ENCODE measurements at places on chromosomes 16 and 17.
A peak's percentile ranks its signal among the peaks of the same experiment; 100 is the strongest.

- DNase-seq: no peak
Observed at GRCh38 chr17:48489781-48490180, 41.0 kb downstream of the HOXB1 start.

DNA sequence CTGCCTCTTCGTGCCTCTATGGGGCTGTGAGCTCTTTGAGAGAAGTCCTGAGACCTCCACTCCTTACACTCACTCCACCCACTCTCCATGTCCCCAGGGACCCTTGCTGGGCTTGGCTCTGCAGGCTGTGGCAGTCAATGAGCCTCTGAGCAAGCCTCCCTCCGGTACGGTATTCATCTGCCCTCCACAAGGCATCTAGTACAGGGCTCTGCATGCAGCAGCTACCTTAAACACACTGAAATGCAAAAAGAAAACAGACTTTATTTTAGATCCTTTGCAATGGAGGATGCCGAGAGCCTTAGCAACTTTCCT lies 38.9 kb upstream of the SMPD3 start:
- DNase-seq: no peak

GRCh38 chr16:16191493-16192167 lies 31.7 kb downstream of the ABCC6 start:
- no peak for DNase-seq

- DNase-seq: no peak
Observed at GRCh38 chr16:70649300-70649699, 2.9 kb downstream of the IL34 start.

GRCh38 chr17:12599186-12599920 lies 66.3 kb upstream of the MYOCD start:
- DNase-seq: no peak

DNA sequence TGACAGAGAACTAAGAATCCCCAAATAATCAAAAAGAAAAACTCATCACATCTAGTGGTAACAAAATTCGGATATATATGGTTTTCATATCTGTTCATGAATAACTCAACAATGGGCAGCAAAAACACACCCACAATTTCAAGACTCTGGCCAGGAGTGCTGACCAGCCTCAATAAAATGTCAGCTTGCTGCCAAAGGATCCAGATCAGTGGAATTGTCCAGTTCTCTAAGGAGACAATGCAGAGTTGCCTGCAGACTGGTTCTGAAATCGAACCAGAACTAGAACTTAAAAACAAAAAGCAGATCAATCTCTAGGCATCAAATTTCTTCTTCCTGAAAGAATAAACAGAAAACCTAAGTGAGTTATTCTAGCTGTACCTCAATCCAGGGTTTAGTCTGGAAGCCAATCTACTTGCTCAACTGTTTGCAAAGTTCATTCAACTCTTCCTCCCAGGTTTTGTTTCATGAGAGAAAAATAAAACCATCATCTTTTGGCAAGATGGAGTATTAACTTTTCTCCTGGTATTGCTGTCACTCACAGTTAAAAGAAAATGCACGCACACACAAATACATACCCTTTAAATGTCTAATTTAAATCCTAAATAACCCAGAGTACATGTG lies 61.0 kb downstream of the CFDP1 start:
- no peak for DNase-seq

DNA sequence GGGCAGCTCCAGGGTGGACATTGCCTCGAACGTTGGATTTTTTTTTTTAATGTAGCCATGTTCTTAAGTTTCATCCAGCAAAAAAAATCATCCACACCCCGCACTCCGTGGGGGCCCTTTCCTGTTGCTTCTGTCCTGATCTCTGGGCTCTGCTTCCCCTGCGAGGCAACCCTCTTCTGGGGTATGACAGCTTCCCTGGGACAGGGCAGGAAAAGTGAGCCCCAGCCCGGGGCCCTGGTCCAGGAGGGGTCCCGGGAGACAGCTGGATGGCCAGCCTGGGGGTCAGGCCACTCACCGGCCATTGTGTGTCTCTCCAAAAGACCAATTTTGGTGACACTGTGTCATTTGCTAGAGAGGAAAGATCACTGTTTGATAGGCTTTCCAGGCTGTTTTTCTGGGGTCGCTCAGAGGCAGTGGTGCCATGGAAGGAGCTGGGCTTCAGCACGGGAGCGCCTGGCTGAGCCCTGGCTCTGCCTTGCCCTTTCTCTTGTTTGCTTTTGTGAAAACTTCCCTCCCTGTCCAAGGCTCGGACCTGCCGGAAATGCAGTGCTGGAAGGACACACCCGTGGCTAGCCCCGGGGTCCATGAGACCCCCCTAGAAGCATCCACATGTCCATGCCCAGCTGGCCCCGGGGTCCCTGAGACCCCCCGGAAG lies 41.0 kb upstream of the CHMP6 start:
- DNase-seq: no peak

- DNase-seq: peak; percentile 69
Observed at GRCh38 chr16:1413684-1414531, 596 bp downstream of the UNKL start.

GRCh38 chr16:73794994-73795393 lies 501.6 kb upstream of the PSMD7 start:
- DNase-seq: no peak

GRCh38 chr17:58092797-58093385 lies 9.7 kb downstream of the DYNLL2 start:
- DNase-seq: no peak

DNA sequence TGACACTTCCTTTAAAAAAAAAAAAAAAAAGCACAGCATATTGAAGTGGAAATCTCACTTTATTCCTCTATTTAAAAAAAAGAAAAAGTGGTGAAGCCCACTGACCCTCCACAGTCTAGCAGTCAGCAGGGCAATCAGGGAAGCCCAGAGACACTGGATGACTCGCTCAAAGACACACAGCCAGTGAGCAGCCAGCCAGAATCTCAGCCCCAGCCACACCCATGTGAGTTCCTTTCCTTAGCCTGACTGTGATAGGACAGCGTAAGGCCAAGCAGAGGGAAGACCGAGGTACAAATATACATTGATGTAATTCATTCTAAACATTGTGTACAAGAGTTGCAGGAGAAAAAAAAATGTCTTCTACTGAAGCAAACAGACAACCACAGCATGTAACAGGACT lies 22.5 kb downstream of the XPO6 start:
- DNase-seq: no peak

- no peak for DNase-seq
Observed at GRCh38 chr16:66706506-66706880, 9.9 kb upstream of the CMTM4 start.

DNA sequence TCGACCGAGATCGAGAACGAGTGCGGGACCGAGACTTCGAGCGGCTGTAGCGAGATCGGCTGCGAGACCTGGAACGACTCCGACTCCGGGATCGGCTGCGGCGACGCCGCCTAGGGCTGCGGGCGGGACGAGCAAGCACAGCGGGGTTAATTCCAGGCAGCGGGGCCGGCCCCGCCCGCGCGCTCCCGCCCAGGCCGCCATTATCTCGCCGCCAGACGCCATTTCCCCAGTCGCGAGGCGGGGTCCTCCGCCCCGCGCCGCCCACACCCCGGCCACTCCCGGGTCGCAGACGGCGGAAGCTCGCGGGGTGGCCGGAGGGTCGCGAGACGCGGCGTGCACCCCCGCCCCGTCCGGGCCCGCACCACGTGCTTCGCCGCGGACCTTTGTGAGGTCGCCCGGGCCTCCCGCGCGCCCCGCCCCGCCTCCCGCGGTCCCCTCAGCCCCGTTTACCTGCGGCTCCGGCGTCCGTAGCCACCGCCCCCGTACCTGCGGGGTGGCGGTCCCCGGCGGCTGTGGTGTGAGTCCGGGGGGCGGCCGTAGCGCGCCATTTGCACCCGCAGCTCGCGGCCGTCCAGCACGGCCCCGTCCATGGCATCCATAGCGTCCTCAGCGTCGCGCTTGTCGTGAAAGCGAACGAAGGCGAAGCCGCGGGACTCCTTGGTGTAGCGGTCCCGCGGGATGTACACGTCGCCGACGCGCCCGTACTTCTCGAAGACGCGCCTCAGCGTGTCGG lies 616 bp downstream of the SRSF2 start:
- DNase-seq: peak; percentile 61

DNA sequence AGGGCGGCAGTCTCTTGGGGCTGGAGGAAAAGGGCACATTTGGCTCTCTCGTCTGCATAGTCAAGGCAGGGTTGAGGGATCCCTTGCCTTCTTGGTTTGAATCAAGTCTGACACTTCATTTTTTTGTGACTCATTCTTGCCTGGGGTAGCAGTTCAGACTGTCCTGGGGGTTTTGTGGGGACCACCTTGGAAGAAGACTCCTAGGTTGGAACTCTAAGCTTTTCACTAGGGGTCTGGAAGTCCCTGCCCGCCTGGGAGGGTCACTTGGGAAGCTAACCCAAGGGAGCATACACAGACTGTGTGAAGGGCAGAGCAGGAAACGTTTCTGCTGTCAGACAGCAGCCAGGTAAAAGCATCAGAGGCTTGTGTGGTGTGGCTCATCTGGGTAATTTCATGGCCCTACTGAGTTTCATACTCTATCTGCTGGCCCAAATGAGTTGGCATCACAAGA lies 11.3 kb downstream of the YPEL2 start:
- no peak for DNase-seq

- no peak for DNase-seq
Observed at GRCh38 chr16:17354141-17354601, 116.6 kb downstream of the XYLT1 start.

DNA sequence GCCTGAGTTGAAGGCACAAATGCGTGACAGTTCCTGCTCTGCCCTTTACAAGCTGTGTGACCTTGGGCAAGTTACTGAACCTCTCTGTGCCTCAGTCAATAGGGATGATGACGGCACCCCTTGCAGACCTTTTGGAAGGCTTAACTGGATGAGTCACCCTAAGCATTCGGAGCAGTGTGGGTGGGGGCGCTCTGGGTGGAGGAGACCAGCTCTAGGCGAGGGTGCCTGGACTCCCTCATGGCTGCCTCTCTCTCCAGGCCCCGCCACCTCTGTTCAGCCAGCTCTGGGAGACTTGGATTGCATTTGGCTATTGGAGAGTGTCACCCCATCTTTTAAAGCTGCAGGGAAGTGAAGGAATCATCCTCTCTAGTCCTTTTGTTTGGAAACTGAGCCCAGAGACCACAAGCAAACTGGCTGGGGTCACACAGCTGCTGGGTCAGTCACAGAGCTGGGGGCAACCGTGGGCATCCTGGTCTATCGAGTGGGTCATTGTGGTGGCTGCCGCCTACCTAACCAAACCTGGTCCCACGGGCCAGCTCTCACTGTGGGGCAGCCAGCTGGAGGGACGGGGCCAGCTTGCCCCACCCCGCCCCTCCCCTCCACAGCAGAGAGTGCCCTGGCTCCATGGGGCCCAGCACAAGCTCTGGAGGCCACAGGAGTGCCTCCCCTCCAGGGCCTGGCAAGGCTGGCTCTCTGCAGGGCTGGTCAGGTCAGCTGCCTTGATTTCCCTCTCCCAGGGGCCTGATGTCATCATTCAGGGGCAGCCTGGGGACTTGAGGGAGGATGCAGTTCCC lies 20.2 kb upstream of the GSE1 start:
- no peak for DNase-seq

GRCh38 chr17:79429864-79430494 lies 180.9 kb downstream of the RBFOX3 start:
- no peak for DNase-seq

All from CD8-positive, alpha-beta T cell (primary cell).